ENCODE measurements at places on chromosomes 12 and 14. TPM values are rescaled to one million over a fixed set of nuclear protein-coding genes. Genes with fewer than 3 reads are reported as not detected.

The CACNB3 gene
- 10.6 TPM for total RNA-seq

The SMIM41 gene
- 0.13 TPM for total RNA-seq

The STON2 gene
- total RNA-seq, result 34.5 TPM

The UBE3B gene
- 19.4 TPM for total RNA-seq

The CLEC9A gene
- total RNA-seq, result 0.18 TPM

The TMPRSS12 gene
- total RNA-seq, result not detected

The SPX gene
- total RNA-seq, result 12.9 TPM

The KRT85 gene
- not detected for total RNA-seq

The TSPAN8 gene
- 2.5 TPM for total RNA-seq

The PFDN5 gene
- total RNA-seq, result 875 TPM

The ARHGAP9 gene
- total RNA-seq, result 3.6 TPM

The C12orf57 gene
- 350 TPM for total RNA-seq

The FIGNL2 gene
- 1.2 TPM for total RNA-seq

The OR6C2 gene
- total RNA-seq, result not detected

The NXPH4 gene
- total RNA-seq, result 1.2 TPM

The GRIN2B gene
- 0.58 TPM for total RNA-seq

The C12orf60 gene
- total RNA-seq, result 1.4 TPM

The RERG gene
- 8.1 TPM for total RNA-seq

The GPR84 gene
- total RNA-seq, result not detected

GRCh38 chr12:124205405-124205804 lies 89.5 kb upstream of the RFLNA start:
- DNase-seq, result no peak

DNA sequence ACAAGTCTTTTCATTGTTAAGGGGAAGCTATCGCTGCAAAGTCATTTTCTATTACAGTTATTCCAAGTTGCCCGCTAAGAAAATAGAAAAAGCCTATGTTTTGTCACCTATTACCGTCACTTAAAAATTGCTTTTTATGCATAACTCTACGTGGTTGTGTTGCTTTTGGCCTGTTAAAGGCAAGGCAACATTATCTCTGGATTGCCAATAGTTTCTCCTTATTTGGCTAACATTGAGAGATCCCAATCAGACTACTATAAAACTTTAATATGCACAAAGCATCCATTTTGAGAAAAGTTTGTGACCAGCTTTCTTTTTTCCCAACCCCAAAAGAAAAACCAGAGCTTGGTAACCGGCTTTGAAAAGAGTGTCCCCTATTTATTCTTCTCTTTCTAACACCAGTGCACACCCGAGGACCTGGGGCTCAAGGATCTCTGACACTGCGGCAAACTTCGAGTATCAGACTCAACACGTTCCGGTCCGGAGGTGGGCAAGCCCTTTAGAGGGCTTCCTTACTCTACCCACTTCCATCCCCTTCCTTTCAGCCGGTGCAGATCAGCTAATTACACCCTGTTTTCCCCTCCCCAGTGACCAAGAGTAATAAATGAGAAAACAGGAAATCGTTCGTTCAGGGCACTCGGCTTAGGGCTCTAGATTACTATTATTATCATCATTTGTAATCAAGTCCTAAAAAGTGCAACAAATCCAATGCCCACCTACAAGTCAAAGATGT lies 1.2 kb downstream of the PPP1R12A start:
- DNase-seq, result peak; percentile 38

GRCh38 chr12:59700153-59700450 lies 104.3 kb downstream of the SLC16A7 start:
- DNase-seq, result no peak

- DNase-seq, result peak; percentile 43
Measured at GRCh38 chr12:119634743-119635142, 33.2 kb upstream of the PRKAB1 start.

- no peak for DNase-seq
Measured at GRCh38 chr12:123306200-123306599, 34.5 kb upstream of the CDK2AP1 start.

- DNase-seq, result no peak
Measured at GRCh38 chr14:65491274-65491673, 78.7 kb downstream of the FUT8 start.

GRCh38 chr12:121648458-121649028 lies 20.9 kb downstream of the MORN3 start:
- no peak for DNase-seq

- no peak for DNase-seq
Measured at GRCh38 chr14:53384073-53384472, 230.9 kb upstream of the DDHD1 start.

- no peak for DNase-seq
Measured at GRCh38 chr14:65038966-65039365, 52.3 kb downstream of the FNTB start.

DNA sequence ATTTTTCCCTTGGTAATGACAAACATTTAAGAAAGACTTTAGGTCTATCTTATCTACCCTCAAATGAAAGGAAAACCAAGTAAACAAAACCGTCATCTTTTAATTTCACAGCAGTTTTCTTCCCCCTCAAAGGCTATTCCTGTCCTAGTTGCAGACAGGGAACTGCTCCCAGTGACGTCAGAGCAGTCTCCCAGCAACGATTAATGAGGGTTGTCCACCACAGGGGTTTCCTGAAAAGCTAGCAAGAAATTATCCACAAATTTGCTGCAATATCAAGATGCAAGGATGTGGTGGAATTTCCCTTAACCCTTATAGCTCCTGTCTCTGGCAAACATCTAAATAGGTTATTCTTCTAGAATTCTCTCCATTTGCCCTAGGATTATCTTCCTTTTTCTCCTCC lies 89.1 kb upstream of the STAC3 start:
- peak; percentile 91 for DNase-seq

DNA sequence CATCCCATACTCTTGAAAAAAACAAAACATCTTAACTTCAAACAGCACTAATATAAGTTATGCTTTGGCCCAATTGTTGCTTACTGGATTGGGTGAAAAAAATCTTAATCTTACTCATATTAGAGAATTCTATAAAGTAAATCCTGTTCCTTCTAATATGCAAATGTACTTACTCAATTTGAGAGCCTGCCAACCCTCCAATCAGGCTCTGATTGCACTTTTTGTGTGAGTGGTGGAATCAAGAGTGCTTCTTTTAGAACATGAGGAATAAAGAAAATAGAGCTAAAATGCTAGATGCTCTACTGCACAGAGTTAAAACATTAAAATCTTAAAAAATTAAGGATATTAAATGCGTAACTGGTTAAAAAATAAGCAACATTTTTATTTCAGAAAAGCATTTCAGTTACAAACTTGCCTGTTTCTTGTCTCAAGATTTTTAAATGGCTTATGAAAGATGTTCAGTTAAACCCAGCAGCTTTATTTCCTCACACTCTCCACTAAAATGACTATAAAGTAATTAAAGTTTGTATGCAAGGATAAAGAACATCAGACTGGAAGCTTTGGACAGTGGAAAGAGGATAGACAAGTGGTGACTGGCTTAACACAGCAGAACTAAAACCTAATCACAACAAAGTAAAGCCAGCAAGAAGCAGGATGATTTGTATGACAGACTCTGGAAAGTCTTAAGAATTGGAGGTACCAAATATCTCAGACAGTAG lies 177.5 kb downstream of the SLC2A13 start:
- DNase-seq, result no peak

- DNase-seq, result peak; percentile 51
Measured at GRCh38 chr12:113240395-113240794, 19.1 kb downstream of the TPCN1 start.

DNA sequence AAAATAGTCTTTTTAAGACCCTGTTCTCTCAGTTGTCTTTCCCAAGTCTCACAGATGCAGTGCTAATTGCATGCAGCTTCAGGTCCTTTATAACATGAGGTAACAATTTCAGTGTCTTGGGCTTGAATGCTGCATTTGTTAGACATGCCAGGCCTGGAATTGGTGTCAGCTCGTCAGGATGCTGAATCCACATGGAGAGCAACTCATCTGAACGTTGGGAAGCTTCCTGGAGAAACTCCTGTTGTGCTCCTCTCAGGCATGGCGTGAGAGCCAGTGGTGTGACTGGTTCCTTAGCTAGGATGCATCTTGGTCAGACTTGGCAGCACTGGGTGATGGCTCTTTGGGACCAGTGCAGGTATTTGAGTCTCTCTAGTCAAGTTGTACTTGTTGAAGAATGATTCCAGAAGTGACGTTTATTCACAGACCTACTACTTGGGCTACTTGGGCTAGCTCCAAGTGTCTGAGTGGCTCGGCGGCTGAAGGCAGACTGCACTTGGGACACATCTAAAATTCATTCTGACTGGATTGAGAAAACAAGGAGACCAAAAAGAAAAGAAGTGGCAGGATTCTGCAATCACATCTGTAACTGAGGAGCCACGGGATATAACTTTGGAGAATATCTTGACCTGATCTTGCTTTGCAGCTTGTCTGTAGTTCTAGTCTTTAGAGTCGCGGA lies 134.8 kb upstream of the ARHGAP5 start:
- DNase-seq, result peak; percentile 29

DNA sequence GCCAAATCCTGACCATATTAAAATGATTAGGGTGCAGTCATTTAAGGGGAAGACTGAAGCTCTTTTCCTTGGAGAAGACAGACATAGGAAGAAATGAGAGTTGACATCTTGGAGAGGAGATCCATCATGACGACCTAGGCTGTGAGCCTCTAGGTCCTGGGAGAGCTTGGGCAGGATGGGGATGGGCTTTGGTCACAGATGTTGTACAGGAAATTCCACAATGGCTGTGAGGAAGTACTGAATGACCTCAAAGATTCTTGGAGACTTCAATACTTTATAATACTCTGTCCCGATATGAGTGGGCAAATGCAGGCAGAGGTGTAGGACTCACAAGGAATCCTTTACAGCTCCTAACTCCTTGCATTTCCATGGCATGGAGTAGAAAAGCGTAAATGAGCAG lies 204.9 kb upstream of the FRMD6 start:
- no peak for DNase-seq

DNA sequence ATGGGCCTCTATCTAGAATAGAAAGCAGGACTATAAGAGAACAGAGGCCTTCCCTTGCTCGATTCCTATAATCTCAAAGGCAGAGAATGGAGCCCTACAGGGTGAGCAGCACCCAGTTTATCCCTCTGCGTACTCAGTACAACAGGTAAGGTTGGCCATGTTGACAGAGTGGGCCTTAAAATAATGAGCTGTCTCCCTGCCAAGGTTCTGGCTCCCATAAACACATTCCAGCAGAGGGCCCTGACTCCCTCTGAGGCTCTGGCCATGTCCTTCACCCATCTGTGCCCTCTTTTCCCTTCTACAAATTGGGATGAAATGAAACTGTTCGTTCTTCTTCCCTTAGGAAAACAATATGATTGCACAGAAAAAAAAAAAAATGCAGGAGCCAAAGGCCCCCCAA lies 16.9 kb upstream of the PNMA1 start:
- DNase-seq, result no peak

DNA sequence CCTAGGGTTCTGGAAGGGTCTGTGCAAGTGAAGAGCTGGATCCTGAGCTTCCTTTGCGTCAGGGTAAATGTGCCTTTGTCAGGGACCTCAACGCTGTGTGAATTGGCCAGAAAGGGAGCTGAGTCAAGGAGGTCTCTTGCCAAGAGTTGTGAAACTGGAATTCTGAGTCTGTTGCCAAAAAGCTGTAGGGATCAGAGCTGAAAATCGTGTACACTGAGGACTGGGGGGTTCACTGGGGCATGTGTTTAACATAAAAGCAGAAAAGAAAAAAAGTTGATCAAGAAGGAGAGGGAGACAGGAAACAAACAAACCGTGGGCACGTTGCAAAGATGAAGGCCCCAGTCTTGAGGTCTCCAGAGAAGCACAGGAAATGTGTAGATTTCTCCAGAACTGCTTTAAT lies 1081.5 kb downstream of the VRK1 start:
- peak; percentile 86 for DNase-seq

DNA sequence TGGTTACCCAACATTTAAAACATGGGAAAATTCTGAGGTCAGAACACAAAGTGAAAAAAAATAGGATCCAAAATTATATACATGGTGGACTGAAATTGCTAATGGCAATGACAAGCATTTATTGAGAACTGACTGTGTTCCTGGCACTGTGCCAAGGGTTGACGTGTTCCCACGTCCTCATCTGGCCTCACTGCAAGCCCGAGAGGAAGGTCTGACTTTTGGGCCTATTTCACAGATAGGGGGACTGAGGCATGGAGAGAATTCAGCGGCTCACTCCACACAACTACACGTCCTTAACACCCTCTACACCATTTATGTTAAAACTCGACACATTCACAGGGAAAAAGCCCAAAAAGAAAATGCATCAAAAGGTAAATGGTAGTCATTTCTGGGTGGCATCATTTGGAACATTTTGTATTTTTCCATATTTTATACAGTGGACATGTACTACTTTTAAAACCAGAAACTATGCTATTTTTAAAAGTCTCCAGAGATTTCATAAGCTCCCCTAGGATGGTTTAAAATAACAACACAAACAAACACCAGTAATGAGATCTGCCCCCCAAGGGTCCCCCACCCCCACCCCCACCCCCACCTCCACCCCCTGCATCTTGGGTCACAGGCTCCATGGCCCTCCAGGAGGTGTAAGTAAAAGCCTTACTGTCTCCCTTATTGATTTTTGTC lies 27.7 kb downstream of the CLMN start:
- peak; percentile 71 for DNase-seq

GRCh38 chr12:24307716-24308335 lies 358.4 kb upstream of the SOX5 start:
- no peak for DNase-seq

GRCh38 chr12:1918081-1918883 lies at the start of gene CACNA2D4:
Gene CACNA2D4, minus strand, starts transcription at chr12:1918652. Its CDS starts 179 bp downstream, at chr12:1918473.
- DNase-seq, result peak; percentile 52

- DNase-seq, result no peak
Measured at GRCh38 chr14:89284333-89285058, 132.5 kb downstream of the FOXN3 start.

- no peak for DNase-seq
Measured at GRCh38 chr14:96205059-96205977, 679 bp downstream of the BDKRB2 start.

- DNase-seq, result no peak
Measured at GRCh38 chr14:94474581-94475031, 1.4 kb downstream of the SERPINA9 start.

GRCh38 chr12:93360688-93361087 lies 17.0 kb upstream of the NUDT4 start:
- DNase-seq, result no peak
